ENCODE measurements at places on chromosomes 6 and 20.
A peak's percentile ranks its signal among the peaks of the same experiment; 100 is the strongest.

GRCh38 chr6:145882121-145882531, 67.5 kb upstream of the FBXO30 start:
- no peak for DNase-seq

GRCh38 chr6:169804427-169804826, 53.0 kb downstream of the ERMARD start:
- no peak for DNase-seq

GRCh38 chr6:12233693-12234571, 56.2 kb upstream of the EDN1 start:
- peak; percentile 91 for DNase-seq

GRCh38 chr20:39878809-39879208, 810.2 kb downstream of the MAFB start:
- peak; percentile 67 for DNase-seq

Data from umbilical cord (tissue), 2 donors.